ENCODE measurements at places on chromosomes 7 and 10. TPM values are rescaled to one million over a fixed set of nuclear protein-coding genes. Genes with fewer than 3 reads are reported as not detected.

Gene WEE2
- not detected for total RNA-seq

Gene FAM180A
- total RNA-seq, result not detected

- DNase-seq, result no peak
Observed at GRCh38 chr10:103692952-103693811, 162.2 kb downstream of the SH3PXD2A start.

GRCh38 chr7:85104432-85105205 lies 82.2 kb downstream of the SEMA3D start:
- peak; percentile 51 for DNase-seq

GRCh38 chr7:11447106-11447505 lies 384.9 kb downstream of the THSD7A start:
- DNase-seq, result no peak

Measured in dermis blood vessel endothelial cell (primary cell).